Immature natural killer cell (primary cell): ENCODE measurements at places on chromosomes 1 and 21. TPM values are rescaled to one million over a fixed set of nuclear protein-coding genes. Genes with fewer than 3 reads are reported as not detected.

Gene OR2AK2
- polyA plus RNA-seq: not detected

- H3K4me1 ChIP-seq: no peaks in the 10 kb centered on the region
- H3K27ac ChIP-seq: no peak overlapping the region
- H3K4me3 ChIP-seq: no peak overlapping the region
- H3K27me3 ChIP-seq: peaks cover 2% of the 10 kb centered on the region
These were observed 110.9 kb downstream of the ESRRG start for GRCh38 chr1:216612291-216612690.

DNA sequence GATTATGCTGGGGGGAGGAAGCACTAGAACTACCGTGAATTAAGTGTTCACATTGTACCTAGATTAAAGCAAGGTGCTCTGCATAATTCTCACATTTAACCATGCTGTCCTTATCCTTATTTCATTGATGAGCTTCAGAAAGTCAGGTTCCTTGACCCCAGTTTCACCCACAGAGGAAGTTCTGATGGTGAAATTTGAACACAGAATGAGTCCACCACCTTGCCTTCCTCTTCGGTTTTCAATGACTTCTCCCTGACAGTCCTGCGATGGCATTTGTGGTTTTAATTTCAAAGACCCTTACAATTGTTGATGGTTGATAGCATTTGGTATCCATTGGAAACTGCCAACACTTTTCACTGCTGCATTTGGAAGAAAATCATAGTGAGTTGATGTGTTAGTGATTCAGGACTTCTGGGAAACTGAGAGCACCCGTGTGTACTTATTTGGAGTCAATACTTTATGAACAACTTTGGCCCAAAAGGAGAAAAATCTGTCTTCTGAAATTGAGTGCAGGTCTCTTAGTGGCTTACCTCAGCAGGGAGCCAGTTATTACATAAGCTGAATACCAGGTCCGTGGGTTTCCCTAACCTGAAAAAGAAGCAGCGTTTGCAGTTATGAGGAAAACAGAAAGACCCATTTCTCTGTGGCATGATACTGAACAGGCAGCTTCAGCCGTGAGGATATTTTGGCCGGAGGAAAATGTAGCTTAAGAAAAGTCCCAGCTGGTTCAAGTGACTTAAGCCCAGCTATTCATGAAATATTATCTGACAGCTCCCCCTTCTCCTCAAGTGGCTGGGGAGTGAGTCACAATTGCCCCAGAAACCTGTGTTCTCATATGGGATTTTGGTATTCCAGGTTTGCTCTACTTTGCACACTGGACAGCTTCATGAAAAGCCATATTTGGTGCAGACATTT, 47.5 kb downstream of the ROR1 start:
- peaks cover 3% of the 10 kb centered on the region for H3K27me3 ChIP-seq
- DNase-seq: no peak
- H3K4me1 ChIP-seq: no peaks in the 10 kb centered on the region
- peaks cover 1% of the 10 kb centered on the region for H3K36me3 ChIP-seq

- peaks cover 2% of the 10 kb centered on the region for H3K4me1 ChIP-seq
- H3K36me3 ChIP-seq: peaks cover 17% of the 10 kb centered on the region
These were observed 19.3 kb downstream of the DHCR24 start for GRCh38 chr1:54867717-54868057.

DNA sequence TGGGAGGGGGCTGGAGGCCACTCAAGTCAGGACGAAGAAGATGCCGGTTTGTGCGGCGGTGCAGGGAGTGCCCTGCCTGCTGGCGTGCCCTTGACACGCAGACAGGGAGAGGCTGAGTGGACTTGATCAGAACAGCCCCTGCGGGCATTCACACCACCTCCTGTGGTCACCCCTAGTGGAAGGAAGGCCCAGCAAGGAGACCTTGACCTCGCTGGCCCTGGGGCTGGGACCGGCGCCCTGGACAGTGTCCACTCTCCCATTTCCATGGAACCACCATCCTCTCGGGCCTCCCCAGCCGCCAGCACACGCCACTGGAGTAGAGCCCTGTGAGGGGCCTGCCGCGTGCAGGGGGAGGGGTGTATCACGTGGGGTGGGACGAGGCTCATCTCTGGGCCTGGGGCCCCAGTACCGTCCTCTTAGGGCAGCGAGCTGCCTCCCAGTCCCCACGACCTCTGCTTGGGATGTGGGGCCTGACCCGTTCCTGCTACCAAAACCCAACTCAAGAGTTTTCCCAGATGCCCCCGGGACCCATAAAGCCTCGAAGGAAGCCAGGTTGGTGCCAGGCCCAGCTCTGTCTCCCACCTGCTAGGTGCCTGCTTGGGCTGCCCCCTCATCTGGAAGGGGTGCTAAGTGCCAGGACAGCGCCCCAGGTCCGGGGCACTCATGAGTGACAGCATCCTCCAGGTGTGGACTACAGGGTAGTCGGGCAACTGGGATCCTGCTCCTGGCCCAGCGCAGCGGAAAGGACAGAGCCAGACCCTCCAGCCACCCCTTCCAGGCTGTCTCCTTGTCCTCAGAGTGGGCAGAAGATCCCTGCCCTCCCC, 62.8 kb downstream of the SLX9 start:
- no peak overlapping the region for H3K27ac ChIP-seq
- no peaks in the 10 kb centered on the region for H3K36me3 ChIP-seq
- H3K4me3 ChIP-seq: no peak overlapping the region
- no peak for DNase-seq
- H3K4me1 ChIP-seq: no peaks in the 10 kb centered on the region
- peaks cover 3% of the 10 kb centered on the region for H3K27me3 ChIP-seq

Gene XKR8
- polyA plus RNA-seq: 27.7 TPM

GRCh38 chr1:207863893-207864535, 46.9 kb downstream of the CD34 start:
- H3K27me3 ChIP-seq: peaks cover 4% of the 10 kb centered on the region
- peak; percentile 49 for DNase-seq
- peaks cover 7% of the 10 kb centered on the region for H3K36me3 ChIP-seq
- H3K4me1 ChIP-seq: peaks cover 58% of the 10 kb centered on the region
- peak overlapping the region; percentile 79 for H3K27ac ChIP-seq

DNA sequence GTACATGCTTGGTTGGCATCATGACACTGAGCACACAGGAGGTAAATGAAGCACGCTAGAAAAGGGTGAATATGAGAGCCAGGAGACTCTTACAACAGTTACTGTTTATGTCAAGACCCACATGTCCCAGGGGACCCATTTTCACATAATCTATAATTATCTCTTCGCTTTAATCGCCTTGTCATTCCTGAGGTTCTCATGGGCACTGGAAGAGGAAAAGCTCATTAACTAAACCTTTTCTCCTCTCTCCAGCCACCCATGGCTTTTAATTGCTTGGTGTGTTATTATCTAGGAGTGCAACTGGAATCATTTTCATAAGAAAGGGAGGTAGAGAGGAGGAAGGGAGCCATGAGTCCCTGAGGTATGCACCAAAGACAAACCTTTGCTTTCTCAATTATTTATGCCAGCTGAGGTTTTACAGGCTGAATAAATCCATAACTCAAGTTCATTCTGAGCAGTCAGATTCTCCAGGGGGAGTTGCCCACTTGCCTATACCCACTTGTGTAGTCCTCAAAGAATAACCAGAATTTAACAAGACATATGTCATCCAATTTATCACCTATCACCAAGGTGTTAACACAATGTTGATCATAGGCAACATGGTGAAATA, 77.4 kb downstream of the ACBD6 start:
- peaks cover 13% of the 10 kb centered on the region for H3K36me3 ChIP-seq
- DNase-seq: no peak
- H3K27ac ChIP-seq: no peak overlapping the region

Gene CAPN8
- not detected for polyA plus RNA-seq
